ENCODE measurements at places on chromosomes 13 and 19.

GRCh38 chr19:3313199-3313575 is 53.2 kb upstream of the NFIC start:
- DNase-seq = no peak

GRCh38 chr19:55005684-55006488 is 32.2 kb downstream of the GP6 start:
- DNase-seq = peak; percentile 65

- DNase-seq = no peak
These were observed 8.9 kb downstream of the CACNG8 start for GRCh38 chr19:53971673-53972072.

GRCh38 chr13:114315074-114315785 is 927 bp downstream of the CHAMP1 start:
- peak; percentile 38 for DNase-seq

DNA sequence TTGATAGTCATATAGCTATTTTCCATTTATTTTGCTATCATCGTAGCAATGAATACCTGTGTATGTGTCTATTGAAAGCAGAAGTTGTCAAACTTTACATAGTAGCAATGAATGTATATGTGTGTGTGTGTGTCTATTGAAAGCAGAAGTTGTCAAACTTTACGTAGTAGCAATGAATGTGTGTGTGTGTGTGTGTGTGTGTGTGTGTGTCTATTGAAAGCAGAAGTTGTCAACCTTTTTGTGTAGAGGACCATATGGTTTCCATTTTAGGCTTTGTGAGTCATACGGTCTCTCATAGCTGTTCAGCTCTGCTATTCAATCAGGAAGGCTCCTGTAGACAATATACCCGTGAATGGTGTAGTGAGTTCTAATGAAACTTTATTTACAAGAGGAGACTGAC is 20.8 kb downstream of the NLRP4 start:
- no peak for DNase-seq

DNA sequence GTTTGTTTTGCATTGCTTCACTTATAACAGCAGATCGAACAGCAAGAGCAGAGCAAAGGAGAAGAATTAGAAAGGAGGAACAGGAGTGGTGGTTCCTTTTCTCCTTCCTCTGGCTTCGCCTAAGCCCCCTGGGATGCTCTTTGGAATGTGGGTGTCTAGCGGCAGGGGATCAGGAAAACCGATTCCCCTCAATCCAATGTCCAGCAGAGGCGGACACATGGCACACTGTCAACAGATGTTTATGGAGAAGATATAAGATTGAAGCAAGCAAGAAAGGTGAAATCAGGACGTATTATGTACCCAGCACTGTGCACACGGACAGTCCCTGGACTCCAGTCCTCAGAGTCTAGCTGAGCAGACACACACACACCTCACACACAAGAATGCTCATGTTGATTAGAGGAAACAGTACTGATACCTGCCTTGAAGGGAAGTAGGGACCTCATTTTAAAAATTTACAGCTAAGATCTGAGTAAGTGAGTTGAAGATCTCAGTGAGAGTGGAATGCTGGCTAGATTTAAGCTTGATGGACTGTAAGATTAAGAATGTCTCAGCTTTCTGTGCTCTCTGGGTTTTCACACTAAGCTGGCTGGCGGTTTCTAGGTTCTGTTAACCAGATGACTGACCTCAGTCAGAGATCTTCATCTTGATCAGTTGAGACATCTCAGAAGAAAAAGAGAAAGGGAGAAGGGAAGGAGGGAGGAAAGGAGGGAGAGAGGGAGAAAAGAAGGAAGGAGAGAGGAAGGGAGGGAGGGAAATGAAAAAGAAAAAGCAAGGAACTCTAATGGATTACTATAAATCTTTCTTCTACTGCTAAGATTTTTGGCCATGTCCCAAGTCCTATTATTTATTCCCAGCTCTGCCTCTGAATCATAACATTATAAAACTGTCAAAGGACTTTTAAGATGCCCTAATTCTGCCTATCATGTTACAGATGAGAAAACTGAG is 44.8 kb downstream of the FLT1 start:
- DNase-seq = no peak

All from erythroblast (primary cell).